ENCODE measurements at places on chromosomes 4 and X. TPM values are rescaled to one million over a fixed set of nuclear protein-coding genes. Genes with fewer than 3 reads are reported as not detected.

VCX3B gene
- 0.23 TPM for total RNA-seq

DNAAF6 gene
- total RNA-seq: 1.2 TPM

KLF8 gene
- total RNA-seq: 13.9 TPM

DNA sequence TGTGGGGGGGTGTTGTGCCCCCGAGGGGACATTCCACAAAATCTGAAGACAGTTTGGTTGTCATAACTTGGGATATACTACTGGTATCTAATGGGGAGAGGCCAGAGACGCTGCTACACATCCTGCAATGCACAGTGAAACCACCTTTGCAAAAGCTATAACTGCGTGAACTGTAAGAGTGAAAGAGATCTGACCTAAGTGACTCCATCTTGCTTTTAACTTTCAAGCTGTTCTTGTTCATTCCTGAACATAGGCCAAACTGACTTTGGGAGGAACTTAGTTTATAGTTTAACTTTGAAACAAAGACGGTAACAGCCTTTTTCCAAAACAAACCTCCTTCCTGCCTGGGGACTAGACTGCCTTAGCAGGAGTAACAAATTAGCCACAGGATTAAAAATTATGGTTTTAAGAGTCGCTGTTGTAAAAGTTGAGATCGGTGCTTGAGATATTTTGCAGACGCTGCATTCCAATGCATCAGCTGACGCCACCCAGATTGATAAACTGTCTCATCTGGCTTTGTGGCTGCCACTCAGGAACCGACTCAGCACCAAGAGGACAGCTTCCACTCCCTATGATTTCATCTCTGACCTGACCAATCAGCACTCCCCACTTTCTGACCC is 70.9 kb downstream of the ATXN3L start:
- no peak for DNase-seq

SYNPO2 gene
- total RNA-seq: 1.1 TPM

- no peak for DNase-seq
Measured at GRCh38 chr4:8347660-8348059, 78.1 kb downstream of the HTRA3 start.

XAGE2 gene
- total RNA-seq: not detected

GRCh38 chr4:169050881-169051760 is 41.1 kb upstream of the CBR4 start:
- no peak for DNase-seq

PAGE2 gene
- total RNA-seq: not detected
